T-helper 22 cell (primary cell): ENCODE measurements at places on chromosomes 1 and 21.
A peak's percentile ranks its signal among the peaks of the same experiment; 100 is the strongest.

DNA sequence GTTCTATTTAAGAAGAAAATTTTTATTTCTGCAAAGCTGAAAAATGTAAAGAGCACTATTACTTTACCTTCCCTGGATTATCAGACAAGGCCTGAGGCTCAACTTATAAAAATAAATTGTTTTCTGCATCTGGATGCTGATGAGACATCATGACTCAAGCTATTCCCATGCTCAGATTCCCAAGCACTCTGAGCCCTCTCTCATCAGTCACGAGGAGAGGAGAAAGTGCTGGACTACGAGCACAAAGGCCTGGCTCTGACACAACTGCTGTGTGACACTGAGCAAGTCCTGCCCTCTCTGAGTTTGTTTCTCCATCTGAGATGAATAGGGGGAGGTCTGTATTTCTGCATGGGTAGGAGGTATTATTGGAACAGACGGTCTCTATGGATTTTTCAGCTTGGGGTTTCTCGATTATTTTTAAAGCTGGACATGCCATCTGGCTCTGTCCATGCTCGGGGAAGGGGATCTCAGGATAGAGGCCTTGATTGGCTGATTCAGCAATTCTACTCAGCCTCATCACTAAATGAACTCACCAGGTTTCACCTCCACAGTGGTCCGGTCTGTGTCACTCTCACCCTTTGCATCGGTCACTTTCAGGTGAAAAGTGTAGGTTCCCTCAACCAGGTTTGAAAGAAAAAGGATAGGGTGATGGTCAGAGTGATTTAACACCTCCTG is 107.7 kb downstream of the KIAA0319L start:
- no peak for DNase-seq

- no peak for DNase-seq
These were observed 93.1 kb downstream of the SLC16A1 start for GRCh38 chr1:112862753-112863426.

DNA sequence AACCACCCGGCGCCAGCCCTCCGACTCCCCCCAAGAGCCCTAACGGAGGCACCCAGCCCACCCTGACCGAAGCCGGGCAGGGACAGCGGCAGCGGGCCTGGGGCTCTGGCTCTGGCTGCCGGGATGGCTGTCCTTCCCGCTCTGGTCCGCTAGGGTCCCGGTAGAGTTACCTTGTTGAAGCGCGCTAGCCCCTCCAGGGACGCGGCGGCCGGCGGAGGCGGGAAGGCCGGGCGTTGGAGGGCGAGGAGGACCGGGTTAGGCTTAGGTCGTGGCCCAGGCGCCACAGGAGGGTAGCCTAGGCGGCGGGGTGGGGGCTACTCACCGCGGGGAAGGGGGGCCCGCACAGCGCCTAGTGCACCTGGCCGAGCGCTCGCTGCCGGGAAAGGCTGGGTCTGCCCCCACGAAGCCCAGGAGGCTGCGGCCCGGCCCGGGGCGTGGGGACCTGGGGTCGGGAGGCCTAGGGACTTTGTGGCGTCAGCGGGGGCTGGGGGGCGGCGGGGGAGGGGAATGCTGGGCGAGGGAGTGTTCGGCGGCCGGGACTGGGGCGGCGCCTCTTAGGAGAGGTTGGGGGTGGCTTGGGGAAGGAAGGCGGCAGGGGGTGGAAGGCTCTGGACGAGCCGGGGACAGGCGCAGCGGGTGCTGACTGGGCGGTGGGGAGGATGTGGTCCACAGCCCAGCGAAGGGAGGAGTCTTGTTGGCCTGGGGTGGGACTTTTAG is at the start of gene TRIM17:
Gene TRIM17 (minus strand): TSS at position 645 of the 717 bp plus-strand sequence. CDS start 1,789 bp downstream, outside the sequence.
- no peak for DNase-seq

- no peak for DNase-seq
These were observed 187.4 kb downstream of the HMCN1 start for GRCh38 chr1:185921636-185922035.

DNA sequence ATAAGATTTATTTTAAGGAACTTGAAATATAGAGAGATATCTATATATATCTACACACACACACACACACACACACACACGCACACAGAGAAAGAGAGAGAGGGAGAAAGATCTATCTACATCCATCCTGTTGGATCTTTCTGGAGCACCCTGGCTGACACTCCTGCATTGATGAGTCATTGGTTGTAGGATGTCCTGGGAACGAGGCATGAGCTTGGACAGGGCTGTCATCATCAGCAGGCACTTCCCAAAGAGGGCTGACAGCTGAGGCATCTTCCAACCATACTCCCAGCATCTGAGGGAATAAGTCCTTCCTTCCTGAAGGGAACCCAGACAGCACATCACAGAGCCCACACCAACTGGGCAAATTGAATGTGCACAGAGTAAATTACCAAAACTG is 99.1 kb upstream of the ERG start:
- no peak for DNase-seq

GRCh38 chr1:27009601-27010197 is 3.0 kb downstream of the TENT5B start:
- no peak for DNase-seq

DNA sequence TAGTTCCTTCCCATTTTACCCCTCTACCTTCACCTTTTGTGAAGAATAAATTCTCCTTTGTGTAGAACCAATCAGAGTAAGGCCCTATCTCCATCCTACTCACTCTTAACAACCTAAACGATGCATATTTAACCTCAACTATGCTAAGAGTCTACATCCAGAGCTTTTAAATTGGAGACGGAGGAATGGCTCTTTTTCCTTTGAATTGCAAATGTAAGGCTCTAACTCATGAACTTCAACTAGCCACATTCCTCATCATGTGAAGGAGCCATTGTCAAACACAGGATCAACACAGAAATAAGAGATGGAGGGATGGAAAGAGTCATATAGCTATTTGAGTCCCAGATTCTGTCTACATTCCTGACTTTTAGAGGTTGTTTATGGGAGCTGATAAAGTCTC is 18.2 kb downstream of the DEPDC1 start:
- DNase-seq: no peak

- no peak for DNase-seq
These were observed 60.9 kb upstream of the RGS2 start for GRCh38 chr1:192747943-192748342.

DNA sequence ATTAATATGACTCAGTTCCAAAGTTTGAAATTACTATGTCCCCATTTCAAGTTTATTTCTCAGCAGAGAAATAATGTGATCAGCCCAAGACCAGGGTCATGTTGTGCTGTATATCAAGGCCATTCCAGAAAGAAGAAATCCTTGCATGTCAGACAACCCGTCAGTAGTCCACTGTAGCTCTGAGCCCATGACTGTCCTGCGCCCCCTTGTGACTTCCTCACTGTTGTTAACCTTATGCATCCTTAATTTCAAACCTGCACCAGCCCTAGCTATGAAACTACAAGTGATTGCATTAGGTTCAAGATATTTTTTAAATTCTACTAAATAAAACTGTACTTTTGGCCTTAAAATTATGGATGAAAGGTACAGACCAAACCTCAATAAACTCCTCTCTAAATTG is 133.0 kb downstream of the LRRC7 start:
- no peak for DNase-seq

DNA sequence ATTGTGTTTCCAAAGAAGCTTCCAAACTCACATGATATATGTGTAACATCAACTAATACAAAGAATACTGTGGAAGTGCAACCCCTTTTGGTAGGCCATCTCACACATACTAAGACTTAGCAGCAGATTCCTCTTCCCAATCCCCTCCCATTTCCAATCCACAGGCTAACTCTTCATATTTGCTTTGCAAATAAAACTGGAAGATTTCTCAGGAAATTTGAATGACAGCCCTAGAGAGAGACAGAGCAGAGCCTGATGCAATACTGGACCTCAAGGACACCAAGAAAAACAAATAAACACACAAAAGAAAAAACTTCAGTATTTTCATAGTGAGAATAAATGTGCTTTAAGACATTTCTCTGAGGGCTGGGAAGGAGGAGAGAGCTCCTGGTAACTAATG is 190.2 kb upstream of the BRINP3 start:
- no peak for DNase-seq

- DNase-seq: no peak
These were observed 124.3 kb downstream of the CYYR1 start for GRCh38 chr21:26448751-26449150.

GRCh38 chr1:206495493-206496046 is 11.8 kb upstream of the RASSF5 start:
- DNase-seq: no peak

DNA sequence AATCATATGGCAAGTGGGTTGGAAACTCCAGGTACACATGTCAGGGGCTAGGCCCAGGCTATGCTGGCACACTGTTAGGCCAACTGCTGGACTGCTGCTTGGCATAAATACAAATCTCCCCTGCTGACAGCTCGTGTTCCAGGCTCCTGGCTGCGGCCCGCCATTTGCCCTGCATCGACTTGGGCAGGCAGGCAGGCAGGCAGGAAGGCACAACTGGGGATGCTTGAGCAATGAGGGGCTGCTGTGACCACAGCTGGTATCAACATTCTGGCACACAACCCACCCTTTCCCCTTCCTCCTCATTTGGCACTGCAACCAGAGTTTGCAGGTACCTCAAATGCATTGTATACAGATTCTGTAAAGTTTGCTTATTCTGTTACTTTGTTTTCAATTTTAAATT is 53.2 kb downstream of the SAMSN1 start:
- DNase-seq: no peak

- DNase-seq: no peak
These were observed 52.0 kb downstream of the ZC3H11B start for GRCh38 chr1:219560856-219561255.

DNA sequence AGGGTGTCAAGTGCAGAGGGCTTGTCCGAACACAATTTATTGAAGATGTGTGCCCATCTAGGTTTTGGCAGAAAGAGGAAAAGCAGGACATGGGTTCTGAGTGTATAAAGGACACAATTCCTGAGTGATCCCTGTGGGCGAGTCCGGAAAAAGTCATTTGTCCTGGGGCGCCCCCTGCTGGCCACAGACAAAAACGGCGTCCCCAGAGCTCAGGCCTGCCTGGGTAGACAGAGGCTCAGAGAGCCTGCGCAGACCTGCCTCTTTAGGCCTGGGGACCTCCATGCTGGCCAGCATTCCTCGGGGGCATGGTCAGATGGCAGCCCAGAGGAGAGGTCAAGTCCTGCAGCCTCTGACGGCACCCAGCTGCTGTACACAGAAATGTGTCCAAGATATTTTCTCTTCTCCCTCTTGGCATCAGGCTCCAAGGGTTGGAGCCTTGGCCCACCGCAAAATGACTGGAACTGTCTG is 65.5 kb upstream of the LRP8 start:
- peak; percentile 36 for DNase-seq

GRCh38 chr1:82874041-82874440 is 1073.3 kb downstream of the ADGRL2 start:
- no peak for DNase-seq

- DNase-seq: no peak
These were observed 17.2 kb upstream of the OLIG2 start for GRCh38 chr21:33008333-33009051.

GRCh38 chr1:30706528-30706927 is 16.9 kb downstream of the MATN1 start:
- no peak for DNase-seq
